Left lung (tissue), 14 donors: ENCODE measurements at places on chromosomes 1 and 21. TPM values are rescaled to one million over a fixed set of nuclear protein-coding genes. Genes with fewer than 3 reads are reported as not detected.

GRCh38 chr21:46120301-46121285 lies 22.7 kb downstream of the COL6A2 start:
- DNase-seq, result peak; percentile 21

- no peak for DNase-seq
These were observed 61.9 kb upstream of the RGS1 start for GRCh38 chr1:192513697-192514096.

GRCh38 chr1:100115524-100115923 lies 17.2 kb downstream of the SASS6 start:
- DNase-seq, result no peak

DNA sequence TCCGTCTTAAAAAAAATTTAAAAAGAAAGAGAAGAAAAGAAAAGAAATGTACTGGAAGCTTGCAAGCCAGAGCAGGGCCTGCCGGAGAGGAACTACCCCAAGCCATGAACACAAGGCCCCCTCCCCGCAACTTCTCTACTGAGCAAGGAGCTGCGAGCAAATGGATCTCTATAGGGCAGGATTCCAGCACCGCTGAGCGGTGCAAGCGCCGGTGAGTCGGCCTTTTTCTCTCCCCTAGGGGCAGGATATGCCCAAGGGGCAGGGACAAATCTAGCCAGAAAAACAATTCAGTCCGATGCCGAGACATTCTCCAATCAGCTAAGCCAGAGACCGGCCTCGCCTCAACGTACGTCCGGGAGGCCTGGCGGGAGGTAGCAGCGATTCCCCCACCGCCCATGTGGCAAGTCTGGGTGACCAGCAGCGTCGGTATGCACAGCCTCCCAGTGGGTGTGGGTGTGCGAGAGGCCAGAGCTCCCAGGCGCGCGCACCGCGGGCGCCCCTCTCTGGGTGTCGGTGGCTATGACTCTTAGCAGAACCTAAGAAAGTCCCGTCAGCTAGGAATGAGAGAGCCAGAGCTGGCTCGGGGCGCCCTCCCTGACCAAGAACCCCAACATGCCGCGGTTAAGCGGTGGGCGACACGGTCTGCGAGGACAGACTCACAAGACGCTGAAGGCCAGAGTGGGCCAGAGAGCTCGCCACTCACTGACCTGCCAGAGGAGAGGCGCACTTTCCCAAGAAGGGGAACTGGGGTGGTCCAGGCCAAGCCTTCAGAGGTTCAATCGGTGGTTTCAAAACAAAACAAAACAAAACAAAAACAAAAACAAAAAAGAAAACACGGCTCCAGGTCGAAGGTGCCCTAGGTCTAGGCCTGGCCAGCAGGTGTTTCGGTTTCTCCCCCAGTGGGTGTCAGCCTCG lies 1.9 kb downstream of the CSMD2 start:
- DNase-seq, result no peak

GRCh38 chr1:53460211-53460634 lies 1.0 kb downstream of the DMRTB1 start:
- no peak for DNase-seq

DNA sequence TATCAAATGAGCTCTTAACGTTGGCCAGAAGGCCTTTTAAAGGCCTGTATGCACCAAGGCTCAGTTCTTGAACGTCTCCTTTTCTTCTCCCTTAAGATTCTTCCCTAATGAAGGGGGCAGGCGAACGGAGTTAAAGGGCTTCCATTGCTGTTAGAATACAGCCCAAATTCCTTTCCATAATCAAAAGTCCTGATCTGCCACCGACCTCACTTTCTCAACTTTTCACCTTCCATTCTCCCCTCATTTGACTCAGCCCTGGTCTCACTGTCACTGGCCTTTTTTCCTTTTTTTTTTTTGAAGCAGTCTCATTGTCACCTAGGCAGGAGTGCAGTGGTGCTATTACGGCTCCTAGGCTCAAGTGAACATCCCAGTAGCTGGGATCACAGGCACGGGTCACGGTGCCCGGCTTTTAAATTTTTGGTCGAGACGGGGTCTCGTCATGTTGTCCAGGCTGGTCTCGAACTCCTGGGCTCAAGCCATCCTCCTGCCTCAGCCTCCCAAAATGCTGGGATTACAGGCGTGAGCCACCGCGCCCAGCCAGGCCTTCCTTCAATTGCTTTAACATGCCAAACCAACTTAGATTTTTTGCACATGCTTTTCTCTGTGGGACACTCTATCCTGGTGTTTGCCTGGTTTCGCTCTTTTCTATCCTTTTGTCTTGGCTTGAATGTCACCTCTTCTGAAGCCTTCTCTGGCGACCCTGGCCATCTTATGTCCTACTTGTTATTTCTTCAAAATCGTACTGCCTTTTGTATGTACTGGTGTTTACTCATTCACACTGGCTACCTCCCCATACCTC lies 612 bp upstream of the CMPK1 start:
- DNase-seq, result no peak

GRCh38 chr1:169680377-169681019 lies 30.9 kb downstream of the SELL start:
- DNase-seq, result no peak

DNA sequence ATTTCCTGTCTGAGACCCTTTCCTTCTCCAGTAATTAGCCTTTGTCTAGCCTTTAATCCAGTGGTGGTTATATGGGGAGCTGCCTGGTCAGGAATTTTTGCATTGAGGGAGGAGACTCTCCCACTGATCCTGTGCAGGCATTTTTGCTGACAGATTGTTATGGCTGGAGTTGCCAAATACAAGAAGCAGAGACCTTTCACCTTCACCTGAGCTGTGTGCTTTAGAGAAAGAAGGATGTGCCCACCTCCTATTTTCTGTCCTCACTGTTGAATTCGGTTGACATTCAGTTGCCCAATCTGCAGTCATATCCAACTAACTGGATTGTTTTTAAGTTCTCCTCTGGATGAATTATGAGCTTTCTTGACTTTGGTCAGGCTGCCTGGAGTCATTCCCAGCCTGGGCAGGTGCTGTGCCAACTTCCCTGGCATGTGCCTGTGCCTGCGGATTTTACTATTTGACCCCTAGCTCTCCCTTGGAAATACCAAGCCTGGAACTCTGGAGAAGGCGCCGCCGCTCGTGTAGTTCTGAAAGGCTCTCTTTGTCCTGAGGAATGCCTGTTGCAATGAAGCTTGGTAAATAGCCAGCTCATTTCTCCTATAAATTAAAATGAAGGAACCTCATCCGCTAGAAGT lies 143.9 kb downstream of the NOS1AP start:
- DNase-seq, result peak; percentile 57

DNA sequence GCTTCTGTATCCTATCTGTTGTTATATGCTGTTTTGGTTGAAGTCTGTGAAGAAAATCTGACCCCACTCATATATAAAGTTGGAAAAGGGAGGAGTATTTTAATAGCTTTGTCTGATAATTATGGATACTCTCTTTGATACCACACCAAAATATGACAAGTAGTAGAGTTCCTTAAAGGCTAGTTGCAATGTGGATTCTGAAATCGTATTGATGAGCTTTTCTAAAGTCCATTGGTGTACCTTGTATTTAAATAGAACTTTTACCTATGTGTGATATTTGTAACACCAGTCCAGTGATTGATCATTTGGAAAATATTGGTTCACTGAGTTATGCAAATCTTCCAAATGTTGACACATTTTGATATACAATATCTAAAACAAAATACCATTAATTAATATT lies 7.7 kb downstream of the GAS5 start:
- no peak for DNase-seq

- no peak for DNase-seq
These were observed 148.9 kb downstream of the RHOU start for GRCh38 chr1:228884196-228884595.

GRCh38 chr1:230632273-230632873 lies 9.9 kb upstream of the COG2 start:
- no peak for DNase-seq

DNA sequence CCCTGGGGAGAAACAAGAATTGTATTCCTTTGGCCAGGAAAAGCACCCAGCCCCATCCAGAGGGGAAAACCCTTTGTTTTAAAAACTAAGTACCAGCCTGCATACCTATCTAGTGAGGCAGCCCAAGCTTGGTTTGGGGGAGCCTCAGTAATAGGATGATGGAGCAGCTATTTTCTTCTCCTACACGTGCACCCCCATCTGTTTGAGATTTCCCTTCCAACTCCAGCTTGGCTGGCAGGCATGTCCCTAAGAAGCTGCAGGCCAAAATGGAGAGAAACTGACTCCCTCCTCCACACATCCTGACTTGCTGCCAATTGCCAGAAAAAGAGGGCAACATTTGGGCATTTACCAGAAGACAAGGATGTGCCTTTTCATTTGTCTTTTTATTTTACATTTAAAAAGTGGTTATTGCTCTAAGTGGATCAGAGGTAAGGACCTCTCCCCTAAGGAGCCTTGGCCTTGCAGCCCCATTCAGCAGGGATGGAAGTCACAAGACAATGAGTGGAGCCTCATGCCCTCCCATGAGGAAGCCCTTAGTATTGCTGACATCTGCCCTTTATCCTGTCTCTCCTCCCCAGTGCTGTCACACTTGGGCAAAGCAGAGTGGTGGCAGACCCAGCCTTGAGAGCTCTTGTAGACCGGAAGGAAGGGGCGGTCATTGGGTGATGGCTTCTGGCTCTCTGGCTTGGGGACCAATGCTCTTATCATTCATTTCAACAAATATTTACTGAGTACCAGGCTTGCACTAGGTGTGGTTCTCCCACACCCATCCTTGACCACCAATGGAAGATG lies 8.6 kb downstream of the FNDC5 start:
- no peak for DNase-seq

DNA sequence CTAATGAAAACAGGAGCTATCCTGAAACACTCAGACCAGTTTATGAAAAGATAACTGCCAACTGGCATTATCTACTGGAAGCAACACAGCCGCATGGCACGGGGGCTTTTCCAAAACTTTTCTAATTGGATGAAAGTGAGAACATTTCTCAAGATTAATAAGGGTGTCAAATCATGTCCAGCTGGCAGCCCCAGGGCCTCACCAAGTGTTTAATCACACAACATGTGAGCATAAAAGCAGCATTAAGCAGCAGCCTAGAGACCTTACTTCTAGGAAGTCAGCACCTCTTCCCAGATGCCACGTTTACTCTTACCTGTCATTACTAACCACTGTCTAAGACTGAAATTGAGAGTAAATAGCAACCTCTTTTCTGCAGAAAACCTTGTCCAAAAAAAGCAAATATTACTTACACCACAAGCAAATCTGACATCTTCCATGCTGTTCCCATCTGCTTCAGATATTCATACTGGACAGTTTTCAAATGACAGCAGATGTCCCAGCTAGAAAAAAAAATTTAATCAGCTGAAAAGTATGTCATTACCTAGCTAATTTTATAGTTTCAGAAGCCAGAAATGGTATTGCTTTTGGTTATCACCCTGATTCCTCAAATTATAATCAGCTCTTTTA lies 341.5 kb upstream of the ZP4 start:
- no peak for DNase-seq

GRCh38 chr1:226779561-226779960 lies 40.5 kb upstream of the ITPKB start:
- DNase-seq, result no peak

DNA sequence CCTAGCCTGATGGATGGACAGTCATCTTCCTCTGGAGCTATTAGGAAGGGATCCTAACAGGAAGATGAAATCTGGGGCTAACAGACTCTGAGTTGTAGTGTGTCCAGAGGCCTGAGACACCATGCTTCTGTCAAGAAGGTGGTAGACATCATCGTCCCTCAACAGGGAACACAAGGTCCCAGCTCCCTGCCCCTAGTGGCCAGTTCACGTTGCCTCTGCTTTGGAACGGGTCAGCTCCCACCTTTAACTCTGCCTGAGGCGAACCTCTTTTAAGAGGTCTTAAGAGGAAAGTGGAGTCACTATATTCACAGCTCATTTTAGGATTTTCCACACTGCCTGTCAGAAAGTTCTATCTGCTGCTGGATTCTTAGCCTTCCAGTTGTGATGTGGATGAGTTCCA lies 28.3 kb downstream of the LRRC71 start:
- DNase-seq, result no peak

GRCh38 chr1:206588492-206588891 lies 23.8 kb downstream of the EIF2D start:
- no peak for DNase-seq

DNA sequence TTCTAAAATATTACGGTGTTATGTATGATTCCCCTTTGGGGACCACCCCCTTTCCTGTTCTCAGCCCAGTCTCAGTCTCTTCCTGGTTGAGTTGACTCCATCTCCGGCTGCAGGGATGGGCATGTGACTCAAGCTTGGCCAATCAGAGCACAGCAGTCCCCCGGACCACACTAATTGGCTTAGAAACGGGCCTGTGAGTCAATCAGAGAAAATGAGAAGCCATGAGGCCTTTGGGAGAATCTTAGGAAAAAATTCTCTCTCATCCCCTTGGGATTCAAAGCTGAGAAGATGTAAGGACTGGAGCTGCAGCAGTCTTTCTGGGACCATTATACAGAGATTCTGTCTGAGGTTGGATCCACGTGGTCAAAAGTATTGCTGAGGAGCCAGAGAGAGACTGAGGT lies 10.7 kb upstream of the FHAD1 start:
- DNase-seq, result no peak

- no peak for DNase-seq
These were observed 16.6 kb downstream of the ACTN2 start for GRCh38 chr1:236702791-236703394.

GRCh38 chr1:36366091-36366661 lies 19.5 kb downstream of the STK40 start:
- DNase-seq, result no peak

DNA sequence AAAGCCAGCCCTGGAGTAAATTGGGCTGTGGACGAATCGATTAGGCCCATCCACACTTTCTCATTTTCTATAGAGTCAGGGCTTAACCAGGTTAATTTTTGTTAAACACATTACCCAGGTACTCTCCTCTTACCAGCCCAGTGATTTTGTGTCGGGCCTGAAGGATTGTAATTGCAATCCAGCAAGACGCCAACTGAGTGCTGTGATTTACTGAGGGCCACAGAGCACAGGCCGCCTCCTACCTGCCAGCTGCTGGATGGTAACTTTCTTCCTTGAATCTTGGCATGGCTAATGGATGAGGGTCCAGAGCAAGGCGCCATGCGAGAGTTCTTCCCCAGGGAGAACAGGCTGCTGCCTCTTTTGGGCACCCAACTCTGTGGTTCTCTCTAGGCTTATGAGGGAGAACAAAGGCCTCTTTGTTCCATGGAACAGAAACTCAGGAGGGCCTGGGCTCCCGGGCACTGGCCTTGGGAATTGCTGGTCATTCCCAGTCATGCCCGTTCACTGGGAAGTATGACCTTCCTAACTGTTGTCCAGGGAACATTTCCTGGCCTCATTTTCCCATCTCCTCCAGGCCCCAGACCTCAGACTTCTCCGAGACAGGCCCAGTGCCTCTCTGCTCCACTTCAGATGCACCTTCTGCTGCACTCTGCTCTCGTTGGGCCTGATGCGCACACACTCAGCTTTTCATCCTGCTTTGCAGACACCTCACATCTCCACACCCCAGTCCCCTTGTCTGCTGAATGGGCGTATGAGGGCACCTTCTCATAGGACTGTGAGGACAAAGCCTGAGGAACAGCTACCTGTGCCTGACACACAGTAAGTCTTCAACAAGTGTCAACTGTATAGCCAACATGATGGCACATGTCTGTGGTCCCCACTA lies 57.3 kb downstream of the SYF2 start:
- DNase-seq, result no peak

GRCh38 chr1:230268371-230269170 lies 157.6 kb downstream of the PGBD5 start:
- DNase-seq, result peak; percentile 34

The UBL4B gene
- polyA plus RNA-seq, result not detected

The HLX gene
- polyA plus RNA-seq, result 48.1 TPM

The FAM177B gene
- polyA plus RNA-seq, result 0.28 TPM

The SLX9 gene
- 11.5 TPM for polyA plus RNA-seq

The ETNK2 gene
- 13.2 TPM for polyA plus RNA-seq

The SHCBP1L gene
- 0.31 TPM for polyA plus RNA-seq

The ALX3 gene
- polyA plus RNA-seq, result not detected

The C1orf210 gene
- 8.5 TPM for polyA plus RNA-seq

The BRDT gene
- polyA plus RNA-seq, result not detected

The CYYR1 gene
- polyA plus RNA-seq, result 73.7 TPM

The TAS1R1 gene
- 0.21 TPM for polyA plus RNA-seq
